ENCODE measurements at places on chromosomes 7 and 10. TPM values are rescaled to one million over a fixed set of nuclear protein-coding genes. Genes with fewer than 3 reads are reported as not detected.

- H3K4me3 ChIP-seq, result no peak overlapping the region
- DNase-seq, result no peak
- H3K4me1 ChIP-seq, result no peaks in the 10 kb centered on the region
- no peak overlapping the region for H3K27ac ChIP-seq
- H3K36me3 ChIP-seq, result no peaks in the 10 kb centered on the region
- H3K27me3 ChIP-seq, result no peaks in the 10 kb centered on the region
Observed at GRCh38 chr10:62512732-62513475, 138.7 kb downstream of the ZNF365 start.

DNA sequence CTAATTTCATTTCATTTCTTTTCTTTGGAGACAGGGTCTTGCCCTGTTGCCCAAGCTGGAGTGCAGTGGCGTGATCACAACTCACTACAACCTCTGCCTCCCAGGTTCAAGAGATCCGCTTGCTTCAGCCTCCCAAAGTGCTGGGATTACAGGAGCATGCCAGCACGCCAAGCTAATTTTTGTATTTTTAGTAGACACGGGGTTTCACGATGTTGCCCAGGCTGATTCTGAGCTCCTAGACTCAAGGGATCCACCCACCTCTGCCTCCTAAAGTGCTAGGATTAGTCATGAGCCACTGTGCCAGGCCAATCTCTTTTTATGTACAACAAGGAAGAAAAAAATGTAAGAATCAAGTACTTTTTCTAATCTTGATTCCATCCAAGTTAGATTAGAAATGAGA lies 10.7 kb upstream of the KMT2E start:
- no peaks in the 10 kb centered on the region for H3K27me3 ChIP-seq
- H3K4me3 ChIP-seq, result no peak overlapping the region
- peaks cover 54% of the 10 kb centered on the region for H3K36me3 ChIP-seq
- DNase-seq, result peak; percentile 42
- H3K4me1 ChIP-seq, result peaks cover 20% of the 10 kb centered on the region

GRCh38 chr10:84256510-84257342 lies 11.9 kb downstream of the RGR start:
- H3K27me3 ChIP-seq, result no peaks in the 10 kb centered on the region
- H3K4me3 ChIP-seq, result no peak overlapping the region
- no peaks in the 10 kb centered on the region for H3K36me3 ChIP-seq
- DNase-seq, result no peak
- H3K27ac ChIP-seq, result no peak overlapping the region

Gene ASIC3
- not detected for total RNA-seq

Gene BBIP1
- 33.6 TPM for total RNA-seq

Gene KLF14
- not detected for total RNA-seq

- no peak overlapping the region for H3K27ac ChIP-seq
- H3K27me3 ChIP-seq, result peaks cover 8% of the 10 kb centered on the region
- no peak overlapping the region for H3K4me3 ChIP-seq
Observed at GRCh38 chr7:50397971-50398324, 52.2 kb downstream of the FIGNL1 start.

DNA sequence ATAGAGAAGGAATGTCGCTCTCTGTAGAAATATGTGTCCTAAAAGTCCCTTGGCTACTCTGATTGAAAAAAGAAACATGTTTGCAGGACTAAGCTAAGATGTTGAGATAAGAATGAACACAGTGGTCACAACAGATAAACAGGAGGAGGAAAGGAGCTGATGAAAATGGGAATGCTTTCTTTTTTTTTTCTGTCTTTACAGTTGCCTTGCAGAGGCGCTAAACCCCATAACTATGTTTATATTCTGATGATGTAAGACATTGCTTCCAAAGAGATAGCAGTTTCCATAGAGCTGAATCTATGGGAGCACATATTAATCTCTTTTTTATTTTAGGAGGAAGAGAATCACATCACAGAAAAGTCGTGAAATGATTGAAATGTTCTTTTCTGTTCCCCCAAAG lies 153.5 kb upstream of the LYZL1 start:
- H3K4me3 ChIP-seq, result no peak overlapping the region
- peaks cover 38% of the 10 kb centered on the region for H3K4me1 ChIP-seq
- H3K27me3 ChIP-seq, result no peaks in the 10 kb centered on the region
- no peaks in the 10 kb centered on the region for H3K36me3 ChIP-seq

DNA sequence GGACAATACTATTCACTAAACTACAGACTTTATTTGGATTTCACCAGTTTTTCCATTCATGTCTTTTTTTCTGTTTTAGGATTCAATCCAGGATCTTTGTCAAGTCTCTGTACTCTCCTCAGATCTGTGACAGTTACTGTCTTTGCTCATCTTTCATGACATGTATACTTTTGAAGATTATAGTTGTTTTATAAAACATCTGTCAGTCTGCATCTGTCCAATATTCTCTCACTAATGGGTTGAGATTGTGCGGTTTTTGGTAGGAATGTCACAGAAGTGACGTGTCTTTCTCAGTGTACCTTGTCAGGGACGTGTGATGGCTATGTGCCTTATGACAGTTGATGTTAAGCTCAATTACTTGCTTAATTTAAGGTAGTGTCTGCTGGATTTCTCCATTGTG lies 124.9 kb upstream of the TPK1 start:
- no peaks in the 10 kb centered on the region for H3K27me3 ChIP-seq
- no peaks in the 10 kb centered on the region for H3K4me1 ChIP-seq
- no peaks in the 10 kb centered on the region for H3K36me3 ChIP-seq
- no peak overlapping the region for H3K27ac ChIP-seq
- DNase-seq, result no peak
- H3K4me3 ChIP-seq, result no peak overlapping the region

DNA sequence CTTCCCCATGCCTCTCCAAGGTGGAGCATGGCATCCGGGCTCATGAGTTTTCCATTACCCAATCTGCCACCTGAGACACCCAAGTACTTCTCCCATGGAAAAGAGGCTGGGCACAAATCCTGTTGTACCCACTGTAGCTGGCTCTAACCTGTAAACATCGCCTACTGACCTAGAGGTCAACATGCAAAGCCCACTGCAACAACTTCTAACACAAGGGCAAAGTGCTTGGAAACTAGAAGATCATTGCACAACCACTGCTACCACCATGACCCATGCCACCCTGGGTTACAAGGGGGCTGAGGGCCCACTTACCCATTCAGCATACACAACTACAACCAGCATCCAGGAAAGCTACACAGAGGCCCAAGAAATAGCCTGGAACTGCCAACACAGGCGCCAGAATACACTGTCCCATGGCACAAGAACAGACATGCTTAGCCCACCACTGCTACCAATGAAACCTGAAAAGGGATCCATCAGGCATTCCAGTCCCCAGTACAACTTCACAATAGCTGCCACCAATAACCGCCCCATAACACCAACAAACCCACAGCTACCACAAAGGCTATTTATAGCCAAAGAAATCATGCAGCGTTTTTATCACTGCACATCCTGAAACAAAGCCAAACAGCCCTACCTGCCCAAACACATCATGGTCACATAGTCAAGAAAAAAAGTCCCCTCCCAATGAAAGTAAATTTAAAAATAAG lies 63.4 kb downstream of the RNF32 start:
- H3K4me1 ChIP-seq, result no peaks in the 10 kb centered on the region
- DNase-seq, result no peak
- H3K27ac ChIP-seq, result no peak overlapping the region
- H3K27me3 ChIP-seq, result no peaks in the 10 kb centered on the region

Gene CPED1
- total RNA-seq, result 64.8 TPM

Gene APBB1IP
- total RNA-seq, result not detected

Gene PIP4K2A
- 51.7 TPM for total RNA-seq

Gene MAT1A
- total RNA-seq, result not detected

DNA sequence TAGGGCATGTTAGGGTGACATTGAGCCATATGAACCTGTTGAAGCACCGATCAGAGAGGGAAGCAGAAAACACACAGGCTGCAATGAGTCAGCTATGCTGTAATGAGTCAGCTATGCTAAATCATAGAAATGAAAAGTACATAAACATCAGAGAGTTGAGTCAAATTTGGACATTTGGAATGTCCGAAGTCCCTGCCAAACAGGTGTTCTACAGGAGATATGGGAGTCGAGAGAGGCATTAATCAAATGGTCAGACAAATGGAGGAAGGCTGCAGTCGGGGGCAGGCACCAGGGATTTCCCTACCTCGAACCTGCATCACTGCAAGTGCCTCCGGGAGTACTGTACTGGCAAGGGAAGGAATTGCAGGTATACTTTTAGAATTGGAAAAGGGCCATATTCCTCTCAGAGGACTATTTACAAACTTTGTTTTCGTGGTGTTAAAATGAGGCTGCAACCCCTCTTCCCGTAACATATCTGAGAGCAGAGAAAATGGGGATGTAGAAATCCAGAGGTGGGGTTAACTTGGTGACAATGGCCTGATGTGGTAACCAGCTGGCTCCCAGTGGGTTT lies 8.8 kb upstream of the ZC3HAV1 start:
- H3K4me3 ChIP-seq, result no peak overlapping the region
- H3K27me3 ChIP-seq, result peaks cover 8% of the 10 kb centered on the region
- no peak for DNase-seq
- H3K4me1 ChIP-seq, result peaks cover 5% of the 10 kb centered on the region

Gene NKX1-2
- total RNA-seq, result not detected

- H3K27me3 ChIP-seq, result no peaks in the 10 kb centered on the region
- H3K4me1 ChIP-seq, result no peaks in the 10 kb centered on the region
- no peak for DNase-seq
Observed at GRCh38 chr7:93361853-93362252, 129.7 kb downstream of the VPS50 start.

- no peak overlapping the region for H3K27ac ChIP-seq
- H3K36me3 ChIP-seq, result no peaks in the 10 kb centered on the region
- H3K27me3 ChIP-seq, result peaks cover 13% of the 10 kb centered on the region
- no peak overlapping the region for H3K4me3 ChIP-seq
- no peaks in the 10 kb centered on the region for H3K4me1 ChIP-seq
- no peak for DNase-seq
Observed at GRCh38 chr7:156021471-156021870, 209.2 kb upstream of the SHH start.

Gene STOX1
- 1.6 TPM for total RNA-seq

Gene SHH
- total RNA-seq, result not detected

DNA sequence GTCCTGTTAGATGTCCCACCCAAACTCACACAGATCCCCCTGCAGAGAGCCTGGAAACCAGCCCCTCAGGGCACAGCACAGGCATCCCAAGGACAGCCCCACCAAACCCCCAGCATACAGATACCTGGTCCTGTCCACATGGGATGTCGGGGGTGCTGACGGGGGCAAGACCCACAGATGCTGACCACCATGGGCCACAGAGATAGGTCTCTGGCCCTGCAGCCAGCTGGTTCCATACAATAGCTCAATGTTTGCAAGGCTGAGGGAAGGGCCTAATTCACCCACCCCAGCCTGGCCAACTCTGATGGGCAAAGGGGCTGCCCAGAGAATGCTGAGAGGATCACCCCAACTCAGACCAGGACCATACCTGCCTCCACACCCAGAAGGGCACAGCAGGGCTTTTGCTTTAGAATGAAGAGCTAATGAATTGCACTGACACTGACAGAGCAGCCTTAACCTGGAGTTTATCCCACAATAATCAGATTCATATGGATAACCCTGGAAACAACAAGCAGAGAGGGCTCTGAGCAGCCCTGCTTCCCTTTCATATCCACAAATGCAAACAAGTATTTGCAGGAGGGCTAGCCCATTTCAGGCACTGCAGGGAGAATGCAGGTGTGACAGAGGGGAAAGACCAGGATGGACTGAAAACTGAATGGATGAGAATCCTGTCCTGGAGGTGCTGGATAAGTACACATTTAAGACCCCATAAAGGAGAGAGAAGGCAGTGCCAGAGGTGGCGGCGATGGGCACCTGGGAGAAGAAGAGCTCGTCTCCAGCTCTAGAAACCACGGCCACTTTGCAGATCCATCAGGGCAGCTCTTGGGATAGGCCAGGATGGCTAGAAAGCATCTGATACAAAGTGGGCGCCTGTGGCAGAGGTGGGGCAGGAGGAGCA lies 126.7 kb downstream of the TNS3 start:
- H3K4me1 ChIP-seq, result peaks cover 56% of the 10 kb centered on the region
- peak overlapping the region; percentile 62 for H3K27ac ChIP-seq
- peaks cover 11% of the 10 kb centered on the region for H3K36me3 ChIP-seq
- no peaks in the 10 kb centered on the region for H3K27me3 ChIP-seq

Gene MRLN
- total RNA-seq, result not detected

GRCh38 chr7:19128856-19129255 lies 11.4 kb upstream of the TWIST1 start:
- H3K27me3 ChIP-seq, result no peaks in the 10 kb centered on the region
- H3K4me1 ChIP-seq, result peaks cover 15% of the 10 kb centered on the region
- peak overlapping the region; percentile 67 for H3K27ac ChIP-seq
- no peaks in the 10 kb centered on the region for H3K36me3 ChIP-seq

GRCh38 chr10:78436706-78437406 lies 403.2 kb downstream of the RPS24 start:
- DNase-seq, result no peak
- no peak overlapping the region for H3K4me3 ChIP-seq

- H3K36me3 ChIP-seq, result peaks cover 53% of the 10 kb centered on the region
- no peak overlapping the region for H3K27ac ChIP-seq
- DNase-seq, result no peak
Observed at GRCh38 chr10:97363071-97363470, 28.5 kb upstream of the FRAT2 start.

GRCh38 chr7:41624818-41625217 lies 78.1 kb downstream of the INHBA start:
- no peak overlapping the region for H3K4me3 ChIP-seq
- H3K27me3 ChIP-seq, result no peaks in the 10 kb centered on the region

Gene TMEM196
- not detected for total RNA-seq

GRCh38 chr7:1542841-1543747 lies 12.6 kb downstream of the MAFK start:
- H3K4me3 ChIP-seq, result no peak overlapping the region
- H3K4me1 ChIP-seq, result peaks cover 16% of the 10 kb centered on the region
- DNase-seq, result no peak
- H3K27ac ChIP-seq, result no peak overlapping the region
- H3K36me3 ChIP-seq, result peaks cover 76% of the 10 kb centered on the region

DNA sequence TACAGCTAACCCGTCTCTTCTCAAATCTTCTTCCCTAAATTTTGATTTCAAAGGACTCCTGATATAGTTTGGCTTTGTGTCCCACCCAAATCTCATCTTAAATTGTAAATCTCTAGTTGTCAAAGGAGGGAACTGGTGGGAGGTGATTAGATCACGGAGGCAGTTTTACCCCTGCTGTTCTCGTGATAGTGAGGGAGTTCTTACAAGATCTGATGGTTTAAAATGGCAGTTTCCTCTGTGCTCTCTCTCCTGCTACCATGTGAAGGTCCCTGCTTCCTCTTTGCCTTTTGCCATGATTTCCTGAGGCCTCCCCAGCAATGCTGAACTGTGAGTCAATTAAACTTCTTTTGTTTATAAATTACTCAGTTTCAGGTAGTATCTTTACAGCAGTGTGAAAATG lies 269.3 kb downstream of the POLR1F start:
- H3K36me3 ChIP-seq, result no peaks in the 10 kb centered on the region
- H3K4me1 ChIP-seq, result no peaks in the 10 kb centered on the region
- DNase-seq, result no peak
- no peaks in the 10 kb centered on the region for H3K27me3 ChIP-seq
- H3K4me3 ChIP-seq, result no peak overlapping the region

Gene ARHGEF35
- total RNA-seq, result not detected
